ENCODE measurements at places on chromosomes 7 and 10. TPM values are rescaled to one million over a fixed set of nuclear protein-coding genes. Genes with fewer than 3 reads are reported as not detected.

Gene SPRN
- total RNA-seq: not detected

Gene FAM25A
- 57.1 TPM for total RNA-seq

Gene HOXA11
- not detected for total RNA-seq

Gene SPDYE5
- total RNA-seq: not detected

Gene PLEKHS1
- total RNA-seq: not detected

Gene SRRM3
- 22.4 TPM for total RNA-seq

Gene HHEX
- 3.2 TPM for total RNA-seq

Gene TSPAN33
- 4.2 TPM for total RNA-seq

- no peak for DNase-seq
- H3K27ac ChIP-seq: no peak overlapping the region
- H3K36me3 ChIP-seq: no peaks in the 10 kb centered on the region
- no peaks in the 10 kb centered on the region for H3K4me1 ChIP-seq
- H3K4me3 ChIP-seq: no peak overlapping the region
These were observed 53.9 kb upstream of the IL6 start for GRCh38 chr7:22672846-22673680.

DNA sequence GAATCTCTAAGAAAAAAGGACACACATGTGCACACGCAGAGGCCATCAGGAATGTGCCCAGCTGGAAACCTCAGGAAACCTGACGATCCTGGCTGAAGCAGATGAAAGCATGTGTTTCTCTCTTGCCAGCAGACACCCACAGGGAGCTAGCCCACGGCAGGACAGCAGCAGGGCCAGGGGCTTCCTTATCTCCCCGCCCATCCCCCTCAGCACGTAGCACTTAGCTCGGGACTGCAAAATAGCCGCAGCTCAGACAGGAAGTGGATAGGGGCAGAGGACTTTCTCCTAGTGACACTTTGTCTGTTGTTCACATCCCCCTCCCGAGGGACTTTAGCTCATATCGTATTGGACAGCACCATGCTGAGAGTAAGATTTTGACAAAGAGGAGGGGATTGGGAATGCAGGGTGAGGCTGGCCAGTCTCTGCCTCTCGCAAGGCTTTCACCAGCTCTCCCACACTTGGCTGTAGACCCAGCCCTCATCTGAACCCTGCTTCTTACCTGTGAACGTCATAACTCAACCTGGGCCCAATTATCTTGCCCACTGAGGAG, 63.8 kb downstream of the MKI67 start:
- peak overlapping the region; percentile 89 for H3K27ac ChIP-seq
- DNase-seq: no peak
- H3K4me1 ChIP-seq: peaks cover 16% of the 10 kb centered on the region
- H3K4me3 ChIP-seq: no peak overlapping the region

GRCh38 chr7:46214526-46214925, 293.5 kb upstream of the IGFBP3 start:
- H3K27ac ChIP-seq: no peak overlapping the region
- H3K27me3 ChIP-seq: no peaks in the 10 kb centered on the region
- no peak overlapping the region for H3K4me3 ChIP-seq
- H3K36me3 ChIP-seq: no peaks in the 10 kb centered on the region
- H3K4me1 ChIP-seq: no peaks in the 10 kb centered on the region
- no peak for DNase-seq

DNA sequence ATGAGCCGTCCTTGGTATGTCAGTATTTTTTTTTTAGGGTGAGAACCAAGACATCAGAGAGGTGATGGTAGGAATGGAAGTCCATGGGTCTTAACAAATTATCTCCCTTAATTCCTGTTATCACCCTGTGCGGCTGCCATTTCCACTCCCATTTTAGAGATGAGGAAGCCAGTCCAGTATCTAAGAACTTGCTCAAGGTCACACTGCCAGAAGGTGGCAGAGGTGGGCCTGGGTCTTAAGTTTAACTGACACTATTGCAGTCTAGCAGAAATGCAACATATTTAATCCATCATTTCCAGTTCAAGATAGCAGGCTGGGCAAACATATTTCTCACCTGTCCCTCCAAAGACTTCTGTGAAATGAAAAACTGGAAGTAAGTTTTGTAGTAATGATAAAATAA, 108.3 kb downstream of the GLI3 start:
- no peak for DNase-seq
- no peaks in the 10 kb centered on the region for H3K4me1 ChIP-seq
- no peak overlapping the region for H3K27ac ChIP-seq

DNA sequence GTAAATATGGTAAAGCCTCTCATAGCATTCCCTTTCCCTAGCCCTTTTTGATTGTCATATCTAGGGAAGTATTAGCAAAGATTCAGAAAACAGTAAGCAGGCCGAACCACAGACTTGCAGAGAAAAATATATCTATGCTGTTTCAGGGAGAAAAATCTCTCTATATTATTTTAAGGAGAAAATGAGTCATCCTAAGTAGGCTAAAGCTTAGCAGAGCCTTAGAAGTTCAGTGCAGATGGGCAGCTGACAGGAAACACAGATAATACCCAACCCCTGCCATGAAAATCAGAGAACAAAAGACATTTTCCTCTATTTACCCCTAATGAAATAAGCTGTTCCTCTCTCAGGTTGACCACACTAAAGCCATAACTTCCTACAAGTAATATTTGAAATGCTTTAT, 16.5 kb downstream of the C1QL3 start:
- no peak overlapping the region for H3K4me3 ChIP-seq
- no peaks in the 10 kb centered on the region for H3K4me1 ChIP-seq
- no peak overlapping the region for H3K27ac ChIP-seq
- no peaks in the 10 kb centered on the region for H3K27me3 ChIP-seq
- no peak for DNase-seq

GRCh38 chr10:42830237-42830636, 47.6 kb downstream of the BMS1 start:
- H3K27ac ChIP-seq: no peak overlapping the region
- H3K36me3 ChIP-seq: peaks cover 75% of the 10 kb centered on the region
- no peak for DNase-seq
- no peaks in the 10 kb centered on the region for H3K27me3 ChIP-seq

DNA sequence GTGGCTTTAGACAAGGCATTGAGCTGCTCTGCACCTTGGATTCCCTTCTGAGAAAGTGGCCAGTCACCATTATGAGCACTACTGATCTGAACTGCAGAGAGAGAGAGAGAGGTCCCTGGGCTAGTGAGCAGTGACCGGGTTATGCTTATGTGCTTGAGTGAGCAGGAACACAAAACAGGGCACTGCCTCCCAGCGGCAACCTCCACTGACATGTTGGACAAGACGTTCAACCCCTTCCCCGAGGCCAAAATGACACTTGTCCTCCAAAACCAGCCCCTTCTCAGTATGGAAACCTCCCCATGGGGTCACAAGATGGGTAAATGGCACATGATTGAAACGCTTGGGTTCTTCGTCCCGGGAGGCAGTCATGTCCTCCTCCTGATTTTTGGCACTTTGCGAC, 339.4 kb upstream of the ZMIZ1 start:
- H3K27me3 ChIP-seq: peaks cover 28% of the 10 kb centered on the region
- no peak for DNase-seq
- no peak overlapping the region for H3K27ac ChIP-seq
- no peaks in the 10 kb centered on the region for H3K36me3 ChIP-seq

DNA sequence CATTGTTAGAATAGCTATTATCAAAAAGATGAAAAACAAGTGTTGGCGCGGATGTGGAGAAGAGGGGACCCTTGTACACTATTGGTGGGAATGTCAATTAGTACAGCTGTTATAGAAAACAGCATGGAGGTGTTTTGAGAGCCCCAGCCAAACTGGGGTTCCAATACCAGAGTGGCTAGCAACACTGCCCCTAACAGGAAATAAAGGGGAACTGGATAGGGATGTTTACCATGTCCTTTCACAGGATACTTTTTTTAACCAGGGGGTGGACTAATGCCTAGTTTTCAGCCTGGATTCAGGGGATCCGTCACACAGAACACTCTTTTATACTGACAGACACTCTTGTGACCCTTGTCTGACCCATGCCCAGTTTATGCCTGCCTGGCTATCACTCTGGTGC, 6.9 kb upstream of the GSTK1 start:
- no peaks in the 10 kb centered on the region for H3K36me3 ChIP-seq
- no peak overlapping the region for H3K4me3 ChIP-seq
- no peaks in the 10 kb centered on the region for H3K27me3 ChIP-seq
- no peak overlapping the region for H3K27ac ChIP-seq
- H3K4me1 ChIP-seq: no peaks in the 10 kb centered on the region

DNA sequence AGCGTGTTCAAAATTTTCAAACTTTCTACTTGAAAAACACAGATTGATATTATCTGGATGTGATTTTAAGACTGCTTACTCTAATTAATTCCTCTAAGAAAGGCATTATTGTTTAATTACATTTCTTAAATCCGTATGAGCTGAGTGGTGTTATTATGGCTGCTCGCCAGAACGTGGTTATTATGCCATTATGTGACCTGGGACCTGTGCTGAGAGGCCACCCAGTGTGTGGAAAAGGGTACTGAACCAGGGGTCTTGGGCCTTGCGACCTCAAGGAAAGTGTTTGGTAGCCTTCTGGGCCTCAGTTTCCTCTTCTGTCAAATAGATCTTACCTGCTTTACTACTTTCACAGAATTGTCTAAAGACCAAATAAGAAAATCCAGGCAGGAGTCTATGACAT, 15.4 kb downstream of the LGI1 start:
- no peak overlapping the region for H3K27ac ChIP-seq
- no peak for DNase-seq
- H3K4me1 ChIP-seq: no peaks in the 10 kb centered on the region
- no peaks in the 10 kb centered on the region for H3K36me3 ChIP-seq
- H3K27me3 ChIP-seq: no peaks in the 10 kb centered on the region

GRCh38 chr7:130152493-130153210, 52.6 kb downstream of the TMEM209 start:
- H3K4me1 ChIP-seq: no peaks in the 10 kb centered on the region
- no peak overlapping the region for H3K4me3 ChIP-seq
- no peaks in the 10 kb centered on the region for H3K36me3 ChIP-seq
- no peak for DNase-seq
- no peak overlapping the region for H3K27ac ChIP-seq
- H3K27me3 ChIP-seq: no peaks in the 10 kb centered on the region

- no peaks in the 10 kb centered on the region for H3K36me3 ChIP-seq
- peak overlapping the region; percentile 63 for H3K4me3 ChIP-seq
- peaks cover 31% of the 10 kb centered on the region for H3K4me1 ChIP-seq
- H3K27ac ChIP-seq: peak overlapping the region; percentile 60
These were observed 512 bp downstream of the FAM24B start for GRCh38 chr10:122878799-122879338.

- H3K27me3 ChIP-seq: no peaks in the 10 kb centered on the region
- H3K27ac ChIP-seq: no peak overlapping the region
- no peaks in the 10 kb centered on the region for H3K4me1 ChIP-seq
- DNase-seq: no peak
- no peaks in the 10 kb centered on the region for H3K36me3 ChIP-seq
These were observed 27.1 kb downstream of the CYP3A5 start for GRCh38 chr7:99652671-99653070.

DNA sequence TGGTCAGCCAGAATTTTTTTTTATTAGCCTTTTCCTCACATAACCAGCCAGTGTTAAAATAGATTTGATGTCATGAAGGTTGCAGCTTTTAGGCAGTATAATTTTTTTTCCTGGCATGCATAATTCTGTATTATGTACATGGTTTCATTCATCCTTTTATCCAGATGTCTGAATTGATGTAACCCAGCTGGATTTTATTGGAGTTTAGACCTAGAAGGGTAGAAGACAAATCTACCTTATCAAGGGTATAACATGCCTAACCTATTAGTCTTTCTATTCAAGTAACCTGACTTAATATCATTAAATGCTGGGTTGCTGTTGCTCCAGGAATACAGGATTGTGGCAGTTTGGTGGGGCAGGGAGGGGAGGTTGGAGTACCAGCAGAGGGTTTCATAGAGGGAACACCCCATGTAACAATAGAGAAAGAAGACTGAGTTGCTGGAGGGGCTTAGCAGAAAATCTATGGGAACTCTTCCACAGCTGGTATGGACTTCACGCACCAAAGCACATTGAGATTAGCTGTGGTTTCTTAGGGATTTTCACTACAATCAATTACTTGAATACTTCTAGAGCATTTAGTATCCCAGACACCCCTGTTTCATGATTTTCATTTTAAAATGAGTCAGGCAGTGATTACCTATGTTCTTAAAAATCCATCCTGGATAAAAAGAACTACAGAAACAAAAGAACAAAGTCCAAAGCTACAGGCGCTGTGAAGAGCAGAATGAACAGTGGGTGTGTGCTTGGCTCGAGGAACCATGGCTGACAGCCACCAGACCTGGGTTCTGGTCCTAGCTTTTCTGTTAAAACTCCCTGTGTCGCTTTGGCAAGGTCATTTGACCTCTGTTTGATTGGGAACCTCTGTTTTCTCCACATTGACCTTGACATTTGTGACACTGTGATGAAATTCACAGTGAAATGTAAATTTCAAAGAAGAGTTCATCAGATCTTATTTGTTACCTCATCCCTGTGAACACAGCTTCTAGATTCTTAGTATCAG, 93.5 kb downstream of the CREM start:
- H3K4me1 ChIP-seq: no peaks in the 10 kb centered on the region
- no peaks in the 10 kb centered on the region for H3K36me3 ChIP-seq
- H3K27ac ChIP-seq: no peak overlapping the region
- DNase-seq: no peak
- no peak overlapping the region for H3K4me3 ChIP-seq

- H3K4me3 ChIP-seq: no peak overlapping the region
- no peaks in the 10 kb centered on the region for H3K27me3 ChIP-seq
- H3K36me3 ChIP-seq: no peaks in the 10 kb centered on the region
- DNase-seq: no peak
- no peak overlapping the region for H3K27ac ChIP-seq
These were observed 170.1 kb downstream of the MAD1L1 start for GRCh38 chr7:2062648-2063047.

Data from esophagus squamous epithelium (tissue), 5 donors.